ENCODE measurements at places on chromosomes 2 and 18. TPM values are rescaled to one million over a fixed set of nuclear protein-coding genes. Genes with fewer than 3 reads are reported as not detected.

DNA sequence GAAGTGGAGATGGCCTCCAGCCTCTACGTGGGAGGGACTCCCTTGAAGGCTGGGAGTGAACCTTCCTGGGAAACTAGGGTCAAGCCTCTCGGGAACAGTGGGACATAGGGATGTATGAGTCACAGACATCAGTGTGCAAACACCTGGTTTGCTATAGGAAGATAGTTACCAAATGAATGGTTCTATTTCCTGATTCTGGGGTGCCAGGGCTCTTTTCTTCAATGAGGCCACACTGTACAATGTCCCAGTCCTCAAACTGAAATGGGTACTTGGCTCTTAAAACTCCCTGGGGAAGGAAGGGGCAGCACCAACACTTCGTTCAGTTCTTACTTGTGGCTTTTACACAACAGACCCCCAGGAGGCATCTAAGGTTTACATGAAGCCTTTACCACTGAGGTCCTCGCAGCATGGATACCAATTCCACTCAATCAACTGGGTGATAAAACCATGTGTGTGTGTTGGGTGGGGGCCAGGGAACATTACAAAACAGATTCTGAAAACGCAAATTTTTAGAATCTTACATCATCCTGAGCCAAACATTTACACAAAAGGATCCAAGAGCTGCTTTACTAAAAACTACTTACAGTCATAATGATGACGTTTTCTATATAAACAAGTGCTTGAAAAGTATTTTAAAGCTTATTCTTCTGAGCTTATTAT lies 10.4 kb downstream of the ERFE start:
- no peak for DNase-seq

DNA sequence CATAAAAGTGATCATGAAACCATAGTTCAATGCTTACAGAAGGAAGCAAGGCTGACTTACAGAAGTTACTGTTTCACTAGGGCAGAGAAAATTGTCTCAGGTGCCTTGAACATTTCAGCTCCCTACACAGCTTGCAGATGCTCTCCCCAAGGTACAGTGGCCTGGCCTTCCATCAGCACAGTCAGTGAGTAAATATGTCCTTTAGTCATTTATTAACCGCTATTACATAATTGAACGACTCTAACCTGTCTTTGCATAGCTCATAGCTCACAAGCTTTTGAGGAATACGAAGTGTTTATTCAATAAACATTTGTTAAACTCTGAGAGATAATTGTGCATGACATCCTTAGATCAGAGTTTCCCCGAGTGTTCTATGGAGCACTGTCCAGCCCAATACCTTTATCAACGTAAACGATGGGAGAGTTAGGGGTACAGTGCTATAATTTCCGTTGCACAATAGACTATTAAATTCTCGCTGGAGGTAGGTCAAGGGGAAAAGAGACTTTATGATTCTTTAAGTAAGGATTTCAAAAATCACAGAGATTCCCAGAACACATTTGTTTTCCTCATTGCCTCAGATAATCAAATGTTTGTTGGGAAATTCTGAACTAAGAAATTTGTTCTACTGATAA lies 677.8 kb downstream of the TSN start:
- no peak for DNase-seq

Gene IL36B
- not detected for total RNA-seq

- no peak for DNase-seq
These were observed 50.2 kb downstream of the EMILIN2 start for GRCh38 chr18:2896990-2897389.

Gene TMEM18
- total RNA-seq, result 8.8 TPM

DNA sequence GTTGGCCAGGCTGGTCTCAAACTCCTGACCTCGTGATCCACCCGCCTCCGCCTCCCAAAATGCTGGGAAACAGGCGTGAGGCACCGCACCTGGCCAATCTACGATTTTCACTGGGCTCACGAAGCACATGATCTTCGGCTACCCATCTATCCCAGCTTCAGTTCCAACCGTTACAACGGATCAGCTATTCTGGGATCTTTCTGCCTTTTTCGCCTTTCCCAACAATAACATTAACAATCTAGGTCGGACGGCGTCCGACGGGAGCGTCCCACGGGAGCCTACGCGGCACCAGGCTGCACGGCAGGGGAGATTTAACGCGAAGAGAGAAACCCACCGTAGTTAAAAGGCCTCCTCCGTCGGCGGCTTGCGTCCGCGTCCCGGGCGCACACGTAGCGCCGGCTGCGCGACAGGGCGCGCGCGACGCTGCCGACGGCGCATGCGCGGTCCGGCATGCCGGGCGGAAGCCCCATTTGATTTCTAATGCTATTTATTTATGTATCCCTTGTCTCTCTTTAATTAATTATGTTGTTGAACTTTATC lies at the start of gene MSL3B:
TSS of gene MSL3B (minus strand) at position 394 of the 540 bp plus-strand sequence.
- no peak for DNase-seq

DNA sequence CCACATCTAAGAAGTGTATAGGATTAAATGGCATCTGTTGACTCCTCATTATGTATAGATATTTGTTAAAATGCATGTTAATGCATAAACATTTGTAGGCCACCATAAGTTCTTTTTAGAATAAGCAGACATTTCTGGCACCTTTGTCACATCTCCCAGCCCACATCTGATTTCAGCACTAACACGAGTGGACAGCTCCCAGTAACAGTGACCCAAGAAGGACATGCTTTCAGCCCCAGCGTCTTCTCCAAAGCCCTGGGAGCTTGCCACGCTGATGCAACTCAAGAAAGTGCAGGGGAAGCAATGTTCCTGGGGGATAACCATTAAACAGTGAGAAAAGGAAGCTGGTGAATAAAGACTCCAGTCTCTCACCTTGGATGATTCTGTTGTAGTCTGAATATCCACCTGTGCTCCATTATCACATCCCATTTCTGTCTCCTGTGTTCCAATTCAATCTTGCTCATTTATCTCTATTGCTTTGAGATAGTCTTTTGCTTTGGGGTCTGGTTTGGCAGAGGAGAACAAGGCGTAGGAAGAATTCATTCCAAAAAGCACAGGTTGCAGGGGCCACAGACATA lies 182.6 kb upstream of the THSD7B start:
- no peak for DNase-seq

DNA sequence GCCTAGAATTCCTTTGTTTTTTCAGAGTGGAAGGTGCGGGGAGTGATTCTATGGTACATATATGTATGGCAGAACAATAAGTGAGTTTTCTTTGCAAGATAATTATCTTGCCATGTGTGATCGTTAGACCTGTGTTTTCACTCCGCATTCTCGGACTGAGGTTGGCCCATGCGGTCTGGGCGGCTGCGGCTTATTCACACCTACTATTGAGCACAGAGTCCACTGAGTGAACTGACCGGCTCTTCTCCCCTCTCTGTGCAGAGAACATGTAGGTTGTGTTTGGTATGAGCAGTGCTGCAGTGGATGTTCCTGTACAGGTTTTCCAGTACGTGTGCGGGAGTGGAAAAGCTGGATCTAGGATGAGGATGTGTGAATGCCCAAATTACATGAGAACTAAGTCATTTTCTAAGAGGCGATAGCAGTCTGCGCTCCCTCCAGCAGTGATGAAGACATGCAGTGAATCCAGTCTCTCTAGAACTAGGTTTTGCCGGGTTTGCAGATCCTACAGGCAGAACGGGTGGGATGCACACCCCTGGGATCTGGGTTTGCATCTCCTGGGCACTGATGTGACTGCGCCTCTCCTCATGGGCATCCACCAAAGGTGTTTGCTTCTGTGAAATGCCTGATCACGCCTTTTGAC lies 27.1 kb downstream of the MTERF4 start:
- no peak for DNase-seq

Gene DHRS9
- 9.8 TPM for total RNA-seq

- DNase-seq, result no peak
These were observed 24.0 kb upstream of the TMEM37 start for GRCh38 chr2:119407430-119408220.

Gene ADD2
- 1.6 TPM for total RNA-seq

Gene GKN2
- not detected for total RNA-seq

DNA sequence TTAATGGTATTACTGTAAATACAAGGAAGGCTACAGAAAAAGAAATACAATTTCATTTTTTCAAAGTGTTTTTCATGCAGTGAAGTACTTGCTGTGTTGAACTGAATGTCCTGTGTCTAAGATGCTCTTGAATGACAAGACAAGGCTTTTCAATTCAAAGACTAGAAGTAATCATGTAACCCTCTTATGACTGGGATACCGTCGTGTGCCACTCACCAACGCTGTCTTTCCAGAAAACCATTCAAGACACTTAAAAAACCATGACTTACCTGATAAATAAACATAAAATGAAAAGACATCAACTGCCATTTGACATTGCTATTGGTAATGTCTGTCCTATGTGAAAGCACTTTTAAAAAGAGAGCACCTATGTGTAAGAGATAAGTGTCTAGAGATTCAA lies 183.1 kb upstream of the DPP10 start:
- DNase-seq, result no peak

GRCh38 chr18:23710068-23710527 lies 20.8 kb downstream of the LAMA3 start:
- DNase-seq, result no peak

Gene MYOM1
- total RNA-seq, result 878 TPM

- DNase-seq, result no peak
These were observed 42.6 kb upstream of the CHST9 start for GRCh38 chr18:27227721-27228120.

DNA sequence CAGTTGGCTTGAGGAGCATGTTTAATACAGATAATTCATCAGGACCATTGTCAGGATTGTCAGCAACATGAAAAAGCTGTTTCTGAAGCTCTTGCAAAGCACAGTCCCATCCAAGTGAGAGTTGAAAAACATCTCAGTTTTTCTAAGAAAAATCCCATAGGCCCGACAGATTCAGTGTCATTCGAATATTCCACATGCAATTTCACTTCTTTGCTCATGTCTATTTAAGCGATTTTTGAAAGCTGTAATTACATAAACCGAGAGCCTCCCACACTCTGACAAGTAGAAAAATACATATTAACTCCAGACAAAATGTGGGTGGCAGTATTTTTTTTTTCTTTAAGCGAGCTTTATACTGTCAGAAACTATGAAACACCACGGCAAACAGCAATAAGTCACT lies 134.7 kb upstream of the GALNT5 start:
- DNase-seq, result no peak

- no peak for DNase-seq
These were observed 59.9 kb downstream of the INPP4A start for GRCh38 chr2:98504381-98505109.

DNA sequence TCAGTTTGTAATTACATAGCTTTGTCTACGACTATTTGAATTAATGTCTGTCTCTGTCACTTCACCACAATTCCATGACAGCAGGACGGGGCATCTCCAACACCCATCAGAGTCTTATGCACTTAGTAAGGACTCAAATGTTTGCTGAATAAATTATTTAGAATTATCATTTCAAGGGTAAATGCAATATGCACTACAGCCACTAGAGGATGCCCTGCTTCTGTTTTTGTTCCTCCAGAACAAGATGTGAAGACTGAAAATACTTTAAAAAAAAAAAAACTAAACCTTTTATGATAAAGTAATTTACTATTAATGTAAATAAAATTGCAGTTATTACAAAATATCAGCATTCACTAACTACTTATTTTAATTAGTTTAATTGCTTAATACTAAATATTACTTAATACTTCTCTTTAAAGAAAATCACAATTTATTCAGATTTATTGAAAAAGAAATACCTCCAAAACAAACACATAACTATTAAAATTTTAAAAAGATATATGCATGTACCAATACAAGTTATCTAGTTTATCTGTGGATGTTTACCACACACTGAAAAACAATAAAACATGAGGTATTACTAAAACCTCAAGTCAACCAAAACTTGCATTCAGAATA lies 3.2 kb downstream of the PIGN start:
- DNase-seq, result no peak

Gene LIMS3
- total RNA-seq, result 6.4 TPM
